ENCODE measurements at places on chromosomes 1 and 21. TPM values are rescaled to one million over a fixed set of nuclear protein-coding genes. Genes with fewer than 3 reads are reported as not detected.

DNA sequence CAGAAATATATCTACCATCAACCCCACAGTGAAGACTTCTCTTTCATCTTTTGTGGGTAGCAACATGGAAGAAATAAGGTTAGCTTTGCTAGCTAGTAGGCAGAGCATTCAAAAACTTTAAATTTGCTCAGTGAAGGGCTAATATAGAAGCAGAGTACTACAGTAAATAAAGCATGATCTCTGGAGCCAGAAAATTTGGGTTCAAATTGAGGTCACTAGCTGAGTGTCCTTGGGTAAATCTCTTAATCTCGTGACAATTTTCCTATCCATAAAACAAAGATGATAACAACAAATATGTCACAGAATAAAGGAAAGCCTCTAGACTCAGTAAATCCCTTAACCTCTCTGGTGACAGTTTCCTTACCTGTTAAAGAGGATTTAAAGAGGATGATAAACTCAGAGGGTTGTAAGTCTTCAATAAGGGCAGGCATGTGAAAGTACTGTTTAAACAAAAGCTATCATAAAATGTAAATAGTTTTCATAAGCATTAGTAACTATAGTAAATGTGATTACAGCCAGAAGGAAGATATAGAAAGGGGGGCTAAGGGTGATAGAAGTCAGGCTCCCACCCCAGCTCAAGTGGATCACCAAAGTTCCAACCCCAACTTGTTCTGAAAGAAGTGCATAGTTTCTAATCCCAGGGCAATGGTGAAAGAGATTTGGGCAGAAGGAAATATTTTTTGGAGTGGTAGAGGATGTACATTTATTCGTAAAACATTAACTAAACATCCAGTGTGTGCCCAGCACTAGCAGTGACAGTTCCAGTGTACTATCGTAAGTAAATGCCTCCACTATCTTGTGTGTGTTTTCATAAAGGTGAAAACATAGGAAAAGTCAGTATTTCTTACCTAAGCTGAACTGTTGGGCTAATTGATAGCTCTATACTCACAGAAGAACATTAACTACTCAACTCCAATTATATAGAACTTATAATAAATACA is 24.8 kb downstream of the TM2D1 start:
- DNase-seq = no peak

CELA3A gene
- not detected for polyA plus RNA-seq

ARHGAP30 gene
- 2.2 TPM for polyA plus RNA-seq

DLGAP3 gene
- polyA plus RNA-seq = 1.9 TPM

GRCh38 chr1:67433837-67434236 is 3.6 kb upstream of the SERBP1 start:
- no peak for DNase-seq

DNA sequence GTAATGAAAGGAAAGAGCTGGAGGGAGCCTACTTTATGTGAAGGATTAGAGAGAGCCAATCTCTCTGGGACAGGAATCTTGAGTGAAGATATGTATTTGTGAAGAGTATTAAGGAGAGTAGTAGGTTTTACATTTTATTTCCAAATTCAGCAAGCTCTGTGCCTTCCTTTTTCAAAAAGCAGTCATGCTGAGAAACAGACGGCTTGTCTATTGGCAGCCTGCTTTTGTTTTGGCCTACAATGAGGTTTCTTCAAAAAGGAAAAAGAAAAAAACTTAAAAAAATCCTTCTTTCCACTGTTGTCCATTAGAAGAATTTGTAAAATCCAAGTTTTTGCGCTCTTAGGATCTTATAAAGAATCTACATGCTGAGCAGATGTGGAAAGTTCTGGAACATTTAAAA is 103.6 kb upstream of the PTGFR start:
- no peak for DNase-seq

PGLYRP4 gene
- not detected for polyA plus RNA-seq

GRCh38 chr1:24111262-24111995 is 506 bp downstream of the MYOM3 start:
- no peak for DNase-seq

- DNase-seq = no peak
Measured at GRCh38 chr1:184388319-184388889, 1.6 kb downstream of the C1orf21 start.

- no peak for DNase-seq
Measured at GRCh38 chr21:45910548-45911221, 70.9 kb upstream of the COL6A1 start.

ANGPTL1 gene
- 4.0 TPM for polyA plus RNA-seq

ATP8B2 gene
- 30.3 TPM for polyA plus RNA-seq

RNU11 gene
- polyA plus RNA-seq = not detected

- DNase-seq = no peak
Measured at GRCh38 chr1:237133921-237134320, 91.9 kb downstream of the RYR2 start.

CELA2B gene
- polyA plus RNA-seq = 0.43 TPM

GRCh38 chr1:213507472-213508223 is 456.6 kb downstream of the RPS6KC1 start:
- no peak for DNase-seq

GRCh38 chr1:165225062-165225461 is 131.5 kb downstream of the LMX1A start:
- DNase-seq = no peak

KIF26B gene
- 33.3 TPM for polyA plus RNA-seq

DNA sequence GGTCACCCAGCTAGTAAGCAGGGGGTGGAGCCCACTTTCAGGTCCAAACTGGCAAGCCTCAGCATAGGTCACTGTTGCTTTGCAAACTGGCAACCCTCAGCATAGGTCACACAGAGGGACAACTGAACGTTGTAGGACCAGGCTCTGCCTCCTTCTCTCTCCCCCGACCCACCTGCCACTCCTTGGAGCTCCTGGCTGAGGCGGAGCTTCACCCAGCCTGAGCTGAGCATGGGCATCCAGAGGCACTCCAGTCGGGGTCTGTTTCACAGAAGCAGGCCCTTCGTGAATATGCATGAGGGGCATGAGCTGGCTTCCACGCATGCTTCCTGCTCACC is 24.2 kb downstream of the CAPZB start:
- DNase-seq = no peak

FCRL1 gene
- 0.05 TPM for polyA plus RNA-seq

GRCh38 chr1:204791453-204792353 is 79.0 kb upstream of the NFASC start:
- DNase-seq = peak; percentile 54
